ENCODE measurements at places on chromosomes 11 and 22.

GRCh38 chr11:65500387-65501185, 1.7 kb downstream of the MALAT1 start:
- peak; percentile 64 for DNase-seq

DNA sequence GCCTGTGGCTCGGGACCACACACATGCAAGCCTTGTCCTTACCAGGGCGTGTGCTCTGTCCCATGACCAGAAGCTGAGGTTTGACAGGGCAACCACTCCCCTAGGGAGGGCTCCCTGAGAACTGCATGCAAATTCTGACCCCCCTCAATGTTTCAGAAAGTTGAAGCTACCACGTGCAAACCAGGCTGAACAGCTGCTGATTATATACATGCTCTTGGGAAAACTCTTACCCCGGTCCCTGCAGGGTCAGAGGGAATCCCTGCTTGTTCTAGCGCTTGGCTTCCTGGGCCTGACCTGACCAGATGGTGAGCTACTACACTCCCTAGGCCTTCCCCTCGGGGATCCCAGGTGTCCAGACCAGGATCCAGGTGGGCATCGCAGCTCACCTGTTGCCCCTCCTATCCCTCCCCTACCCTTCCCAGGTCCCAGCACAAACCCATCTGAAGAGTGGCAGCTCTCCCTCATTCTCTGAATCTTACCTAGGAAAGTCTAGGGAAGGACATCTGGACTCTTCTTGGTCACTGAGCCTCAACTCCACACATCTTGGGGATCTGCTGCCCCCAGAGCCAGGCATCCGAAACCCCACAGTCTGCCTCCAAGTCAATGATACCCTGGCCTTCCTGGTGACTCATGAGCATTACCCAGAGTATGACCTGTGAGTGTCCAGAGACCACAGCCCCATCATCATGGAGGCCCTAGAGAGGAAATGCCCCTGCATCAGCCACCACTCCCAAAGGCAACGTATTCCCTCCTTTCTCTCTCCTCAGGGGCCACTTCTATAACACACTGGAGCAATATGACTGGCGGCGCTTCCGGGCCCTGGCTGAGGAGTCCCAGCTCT, 61.5 kb downstream of the BTG4 start:
- DNase-seq: peak; percentile 38

DNA sequence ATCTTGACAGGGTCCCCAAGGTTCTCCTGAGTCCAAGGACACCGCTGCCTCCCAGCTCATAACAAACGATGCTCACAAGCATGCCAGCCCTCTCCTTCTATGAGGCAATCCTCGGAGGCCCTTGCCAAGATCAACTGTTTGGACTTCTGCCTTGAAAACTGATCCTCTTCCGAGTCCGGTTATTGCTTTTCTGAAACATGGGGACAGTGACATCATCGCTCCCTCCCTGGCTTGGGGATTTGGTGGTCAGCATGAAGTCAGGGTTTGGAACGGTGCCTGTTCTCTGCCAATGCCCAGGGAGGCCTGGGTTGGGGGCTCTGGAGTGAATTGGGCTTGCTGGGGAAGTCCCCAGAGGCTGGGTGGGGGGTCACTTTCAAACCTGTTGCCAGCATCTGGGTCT, 149.3 kb downstream of the FBXO7 start:
- DNase-seq: peak; percentile 34

- DNase-seq: no peak
Observed at GRCh38 chr11:78099666-78100065, 20.0 kb upstream of the NDUFC2 start.

GRCh38 chr22:31148953-31149627, 8.8 kb upstream of the PLA2G3 start:
- DNase-seq: peak; percentile 68
